Cardiac septum (tissue), 1 donor: ENCODE measurements at places on chromosomes 1 and 21. TPM values are rescaled to one million over a fixed set of nuclear protein-coding genes. Genes with fewer than 3 reads are reported as not detected.

The LEFTY1 gene
- total RNA-seq = not detected

The HJV gene
- total RNA-seq = 73.8 TPM

- DNase-seq = no peak
These were observed 5.1 kb upstream of the GPR157 start for GRCh38 chr1:9133870-9134585.

- DNase-seq = no peak
These were observed 125.4 kb downstream of the FOXD2 start for GRCh38 chr1:47563201-47563600.

DNA sequence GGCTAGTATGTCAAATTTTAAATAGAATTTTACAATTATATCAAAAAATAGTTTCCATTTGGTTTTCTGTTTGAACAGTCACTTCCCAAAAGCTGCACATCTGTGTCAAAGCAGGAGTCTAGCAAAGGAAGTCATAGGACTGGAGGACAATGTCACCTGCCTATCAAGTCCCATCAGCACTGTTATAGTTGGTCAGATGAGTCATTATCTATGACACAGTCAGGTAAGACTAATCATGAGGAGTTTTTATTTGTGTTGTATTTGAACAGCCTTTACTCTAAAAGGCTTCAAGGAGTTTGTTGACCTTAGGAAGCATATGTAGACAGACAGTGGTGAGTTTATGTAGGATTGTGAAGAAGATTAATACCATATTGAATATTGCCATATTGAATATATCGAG, 74.2 kb upstream of the QSOX1 start:
- no peak for DNase-seq

GRCh38 chr1:234912548-234913277, 215.9 kb downstream of the TOMM20 start:
- peak; percentile 70 for DNase-seq

- DNase-seq = no peak
These were observed 88.1 kb upstream of the LRRC8D start for GRCh38 chr1:89732643-89733222.
